ENCODE measurements at places on chromosomes 12 and 14. TPM values are rescaled to one million over a fixed set of nuclear protein-coding genes. Genes with fewer than 3 reads are reported as not detected.
A peak's percentile ranks its signal among the peaks of the same experiment; 100 is the strongest.

- H3K27me3 ChIP-seq, result no peaks in the 10 kb centered on the region
- no peak overlapping the region for H3K27ac ChIP-seq
- H3K4me3 ChIP-seq, result no peak overlapping the region
- no peaks in the 10 kb centered on the region for H3K36me3 ChIP-seq
- no peaks in the 10 kb centered on the region for H3K4me1 ChIP-seq
Observed at GRCh38 chr14:37232907-37233481, 35.3 kb downstream of the MIPOL1 start.

- H3K4me3 ChIP-seq, result no peak overlapping the region
- H3K36me3 ChIP-seq, result no peaks in the 10 kb centered on the region
- peaks cover 3% of the 10 kb centered on the region for H3K4me1 ChIP-seq
- H3K27ac ChIP-seq, result peak overlapping the region; percentile 99
- DNase-seq, result no peak
- H3K27me3 ChIP-seq, result no peaks in the 10 kb centered on the region
Observed at GRCh38 chr14:73789989-73790581, 61.5 kb upstream of the PTGR2 start.

DNA sequence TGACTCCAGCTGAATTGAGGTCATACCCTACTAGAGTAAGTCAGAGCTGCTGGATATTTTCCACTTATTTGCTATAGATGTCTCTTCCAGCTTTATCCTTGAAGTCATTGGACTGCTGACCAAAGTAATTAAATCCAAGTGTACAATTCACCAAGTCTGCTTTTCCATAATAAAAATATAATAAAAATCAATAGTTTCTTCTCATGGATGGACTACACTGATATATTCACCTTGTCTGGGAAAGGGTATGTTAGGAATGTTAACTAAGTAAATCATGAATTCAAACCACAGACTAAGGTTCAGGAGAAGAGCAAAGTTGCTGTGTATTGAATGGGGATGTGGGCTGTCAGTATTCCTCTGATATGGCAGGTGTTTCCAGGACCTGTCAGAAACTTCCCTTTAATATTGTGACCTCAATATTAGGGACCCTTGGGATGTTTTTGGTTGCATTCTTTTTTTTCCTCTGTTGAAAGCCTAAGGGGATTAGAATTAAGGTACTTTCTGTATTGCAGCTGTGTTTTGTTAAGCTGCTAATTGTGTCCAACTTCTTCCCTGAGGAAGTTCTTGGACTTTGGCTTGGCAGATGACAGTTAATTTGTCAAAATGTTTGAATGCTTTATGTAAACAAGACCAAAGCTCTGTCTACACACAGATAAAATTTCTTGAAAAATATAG is 284.0 kb downstream of the ATP23 start:
- no peaks in the 10 kb centered on the region for H3K27me3 ChIP-seq
- DNase-seq, result no peak
- H3K4me1 ChIP-seq, result no peaks in the 10 kb centered on the region
- H3K27ac ChIP-seq, result no peak overlapping the region
- H3K4me3 ChIP-seq, result no peak overlapping the region

ITGA7 gene
- 12.5 TPM for total RNA-seq

DNA sequence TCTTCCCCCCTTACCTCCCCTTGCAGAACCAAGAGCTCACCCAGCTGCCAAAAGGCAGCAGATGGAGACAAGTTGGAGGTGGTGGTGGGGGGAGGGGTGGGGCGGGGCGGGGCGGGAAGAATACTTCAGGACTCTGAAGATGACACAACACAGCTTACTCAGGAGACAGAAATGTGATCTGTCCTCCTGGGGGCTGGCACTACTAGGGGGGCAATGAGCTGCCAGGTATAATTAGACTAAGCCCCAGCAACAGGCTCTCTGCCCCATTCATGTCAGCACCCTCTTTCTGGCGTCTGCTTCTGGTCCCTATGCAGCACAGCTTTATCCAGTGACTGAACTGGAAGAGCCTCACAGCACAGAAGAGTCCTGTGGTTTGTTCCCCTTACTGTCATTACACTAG is 407.0 kb downstream of the MED13L start:
- H3K4me3 ChIP-seq, result no peak overlapping the region
- no peak overlapping the region for H3K27ac ChIP-seq
- no peak for DNase-seq
- no peaks in the 10 kb centered on the region for H3K27me3 ChIP-seq
- no peaks in the 10 kb centered on the region for H3K4me1 ChIP-seq

SYT1 gene
- total RNA-seq, result 0.82 TPM

ZFYVE26 gene
- total RNA-seq, result 11.5 TPM

GRCh38 chr12:20196767-20197166 is 171.6 kb upstream of the PDE3A start:
- no peaks in the 10 kb centered on the region for H3K27me3 ChIP-seq
- no peaks in the 10 kb centered on the region for H3K4me1 ChIP-seq
- no peaks in the 10 kb centered on the region for H3K36me3 ChIP-seq
- no peak overlapping the region for H3K27ac ChIP-seq

DNA sequence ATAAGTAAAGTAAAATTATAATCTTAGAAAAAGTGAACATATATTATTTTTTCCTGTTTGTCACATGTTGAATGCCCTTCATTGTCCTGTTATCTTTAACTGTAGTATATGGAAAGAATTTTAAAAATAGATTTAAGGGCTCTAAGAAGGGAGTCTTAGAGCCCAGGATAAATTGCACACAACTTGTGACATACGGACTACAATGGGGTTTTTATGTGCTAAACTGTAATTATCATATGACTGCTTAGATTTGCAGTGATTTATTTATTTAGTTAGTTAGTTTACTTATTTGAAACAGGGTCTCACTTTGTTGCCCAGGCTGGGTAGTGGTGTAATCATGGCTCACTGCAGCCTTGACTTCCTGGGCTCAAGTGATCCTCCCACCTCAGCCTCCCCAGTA is 187.8 kb upstream of the HMGA2 start:
- H3K27ac ChIP-seq, result no peak overlapping the region
- DNase-seq, result no peak
- no peak overlapping the region for H3K4me3 ChIP-seq

REP15 gene
- total RNA-seq, result 1.8 TPM

DNA sequence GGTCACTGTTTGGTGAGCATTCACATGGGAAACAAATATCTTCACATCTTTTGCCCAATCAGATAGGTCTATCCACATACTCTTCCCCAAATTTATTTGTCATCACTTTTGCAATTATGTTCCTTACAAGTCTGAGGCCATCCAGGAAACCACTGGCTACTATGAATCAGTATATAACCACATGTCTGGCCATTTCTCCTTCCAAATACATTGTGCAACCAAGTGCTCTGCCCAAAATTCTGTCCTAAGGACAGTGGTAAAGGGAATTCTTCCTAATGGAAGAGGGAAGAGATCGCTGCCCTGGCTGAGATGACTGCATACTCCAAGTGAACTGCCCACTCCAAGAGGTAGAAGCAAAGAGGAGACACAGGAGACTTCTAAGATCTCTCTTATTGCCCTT is 148.9 kb upstream of the MAX start:
- H3K36me3 ChIP-seq, result no peaks in the 10 kb centered on the region
- no peak overlapping the region for H3K4me3 ChIP-seq
- H3K27me3 ChIP-seq, result no peaks in the 10 kb centered on the region

CAPZA3 gene
- total RNA-seq, result not detected

GRCh38 chr12:58671196-58671595 is 249.1 kb downstream of the LRIG3 start:
- no peak overlapping the region for H3K4me3 ChIP-seq
- no peaks in the 10 kb centered on the region for H3K4me1 ChIP-seq
- H3K27me3 ChIP-seq, result no peaks in the 10 kb centered on the region
- H3K27ac ChIP-seq, result no peak overlapping the region
- no peak for DNase-seq

CELA1 gene
- not detected for total RNA-seq

DNA sequence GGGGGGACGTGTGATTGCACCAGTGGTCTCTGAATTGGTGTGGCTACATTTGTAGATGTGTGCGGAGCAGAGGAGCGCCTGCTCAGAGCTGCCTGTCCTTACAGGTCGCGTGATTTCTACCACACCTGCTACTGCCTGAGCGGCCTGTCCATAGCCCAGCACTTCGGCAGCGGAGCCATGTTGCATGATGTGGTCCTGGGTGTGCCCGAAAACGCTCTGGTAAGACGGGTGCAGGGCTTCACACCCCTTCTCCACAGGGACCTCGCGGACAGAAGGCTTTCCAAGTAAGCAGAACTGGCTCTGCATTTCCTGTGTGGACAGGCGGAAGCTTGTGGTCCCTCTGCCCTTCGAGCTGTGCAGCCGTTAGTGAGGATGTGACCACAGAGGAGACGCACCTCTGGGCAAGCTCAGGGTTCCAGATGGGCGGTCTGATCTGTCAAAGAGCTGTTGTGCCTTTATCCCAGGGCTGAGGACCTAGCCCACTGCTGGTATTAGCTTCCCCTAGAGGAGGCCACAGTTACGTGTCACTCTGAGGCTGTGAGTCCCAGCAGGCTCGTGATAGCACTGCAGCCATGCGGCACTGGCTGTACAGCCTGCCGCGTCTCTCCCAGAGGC is 47.7 kb downstream of the MAX start:
- H3K36me3 ChIP-seq, result peaks cover 4% of the 10 kb centered on the region
- H3K4me3 ChIP-seq, result no peak overlapping the region
- H3K4me1 ChIP-seq, result no peaks in the 10 kb centered on the region
- DNase-seq, result peak; percentile 47

MMP17 gene
- 0.67 TPM for total RNA-seq

BDKRB1 gene
- total RNA-seq, result not detected

TAS2R14 gene
- 0.81 TPM for total RNA-seq

DNA sequence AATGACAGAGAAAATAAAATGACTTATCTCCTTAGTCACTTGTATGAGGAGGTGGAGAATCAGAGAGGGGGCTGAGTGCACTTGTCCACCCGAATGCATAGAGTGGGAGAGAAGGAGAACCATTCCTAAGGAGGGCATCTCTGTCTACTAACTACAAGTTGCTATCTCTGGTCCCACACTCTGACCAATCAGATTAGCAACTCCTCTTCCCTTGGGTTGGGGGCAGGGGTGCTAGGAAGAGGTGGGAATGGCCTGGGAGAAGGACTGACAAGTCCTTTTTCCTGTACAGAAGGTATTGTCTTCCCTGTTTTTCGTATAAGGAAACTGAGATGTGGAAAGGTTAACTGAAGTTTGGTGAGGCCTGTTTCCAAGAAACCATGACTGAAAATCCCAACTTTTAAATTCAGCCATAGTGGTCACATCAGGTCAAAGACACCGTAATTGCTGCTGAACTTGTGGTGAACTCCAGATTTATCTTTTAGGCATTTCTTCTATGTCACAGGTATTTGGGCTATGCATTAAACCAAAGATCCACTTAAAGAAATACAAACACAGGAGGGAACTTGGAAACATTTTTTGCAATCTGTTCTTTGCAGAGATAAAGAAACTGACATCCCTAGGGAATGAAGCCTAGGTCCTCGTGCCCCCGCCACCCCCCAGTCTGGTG is 207.8 kb downstream of the CRADD start:
- no peak overlapping the region for H3K27ac ChIP-seq
- no peaks in the 10 kb centered on the region for H3K27me3 ChIP-seq
- H3K4me3 ChIP-seq, result no peak overlapping the region
- H3K36me3 ChIP-seq, result no peaks in the 10 kb centered on the region

DNA sequence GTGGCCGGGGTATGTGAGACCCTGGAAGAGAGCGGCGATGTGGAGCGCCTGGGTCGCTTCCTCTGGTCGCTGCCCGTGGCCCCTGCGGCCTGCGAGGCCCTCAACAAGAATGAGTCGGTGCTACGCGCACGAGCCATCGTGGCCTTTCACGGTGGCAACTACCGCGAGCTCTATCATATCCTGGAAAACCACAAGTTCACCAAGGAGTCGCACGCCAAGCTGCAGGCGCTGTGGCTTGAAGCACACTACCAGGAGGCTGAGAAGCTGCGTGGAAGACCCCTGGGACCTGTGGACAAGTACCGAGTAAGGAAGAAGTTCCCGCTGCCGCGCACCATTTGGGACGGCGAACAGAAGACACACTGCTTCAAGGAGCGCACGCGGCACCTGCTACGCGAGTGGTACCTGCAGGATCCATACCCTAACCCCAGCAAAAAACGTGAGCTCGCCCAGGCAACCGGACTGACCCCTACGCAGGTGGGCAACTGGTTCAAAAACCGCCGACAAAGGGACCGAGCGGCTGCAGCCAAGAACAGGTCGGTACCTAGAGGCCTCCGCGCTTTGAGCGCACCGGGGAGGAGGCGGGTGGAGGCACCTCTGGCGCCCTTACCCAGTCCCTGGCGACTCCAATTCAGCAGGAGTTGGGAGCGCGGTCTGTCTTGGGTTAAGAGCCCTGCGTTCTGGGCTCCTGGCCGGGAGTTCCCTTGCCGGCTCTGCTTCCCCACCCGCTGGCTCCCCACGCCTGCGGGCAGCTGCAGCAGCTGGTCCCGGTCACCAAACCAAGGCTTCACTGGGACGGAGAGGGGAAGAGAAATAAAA is 700 bp downstream of the SIX6 start:
- no peaks in the 10 kb centered on the region for H3K36me3 ChIP-seq
- no peak overlapping the region for H3K27ac ChIP-seq
- H3K4me1 ChIP-seq, result peaks cover 13% of the 10 kb centered on the region
- DNase-seq, result no peak

GRCh38 chr12:29782871-29783772 is 620 bp downstream of the TMTC1 start:
- peak; percentile 54 for DNase-seq
- peak overlapping the region; percentile 70 for H3K4me3 ChIP-seq
- peak overlapping the region; percentile 30 for H3K27ac ChIP-seq
- no peaks in the 10 kb centered on the region for H3K36me3 ChIP-seq
- H3K4me1 ChIP-seq, result no peaks in the 10 kb centered on the region

DNA sequence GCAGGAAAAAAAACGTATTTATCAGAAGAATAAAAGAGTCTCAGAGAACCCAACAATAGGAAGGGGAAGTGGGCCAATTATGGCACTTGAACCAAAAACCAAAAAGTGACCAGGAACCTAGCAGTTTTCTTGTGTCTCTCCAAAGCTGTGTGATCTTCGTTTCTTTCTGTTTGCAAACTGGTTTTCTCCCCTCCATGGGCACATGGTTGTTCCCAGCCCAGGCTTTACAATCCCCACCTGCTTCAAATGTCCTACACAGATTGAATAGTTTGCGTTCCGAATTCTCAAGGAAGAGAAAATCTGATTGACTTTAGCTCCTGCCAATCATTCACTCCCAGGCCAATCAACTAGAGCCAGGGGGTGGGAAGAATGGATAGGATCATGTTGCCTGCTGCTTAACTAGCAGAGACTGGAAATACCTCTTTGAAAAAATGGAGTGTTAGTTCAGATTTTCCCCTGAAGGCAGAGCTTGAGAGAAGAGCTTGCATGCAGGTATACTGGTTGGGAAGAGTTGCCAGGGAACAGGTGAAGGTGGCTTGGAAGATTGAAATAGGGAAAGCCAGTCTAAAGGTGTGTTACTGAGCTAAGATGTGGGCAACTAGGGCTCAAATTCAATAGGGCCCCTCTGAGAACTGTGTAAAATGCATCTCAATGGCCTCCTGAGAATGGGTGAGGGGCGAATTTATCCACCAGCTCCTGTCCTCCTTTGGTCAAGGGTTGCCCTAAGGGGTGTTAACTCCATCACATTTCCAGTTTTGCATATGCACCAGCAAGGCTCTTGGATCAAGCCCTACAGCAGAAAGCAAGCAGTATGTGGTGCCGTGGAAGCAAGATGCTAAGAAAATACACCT is 106.4 kb upstream of the SRRM4 start:
- no peaks in the 10 kb centered on the region for H3K36me3 ChIP-seq
- H3K27me3 ChIP-seq, result no peaks in the 10 kb centered on the region
- H3K4me3 ChIP-seq, result no peak overlapping the region
- no peak for DNase-seq

Data from right lobe of liver (tissue), 6 donors.